CD4-positive, alpha-beta T cell treated with Interleukin-6 at 100 ng/mL for 8 hours (primary cell): ENCODE measurements at places on chromosomes 2 and 18.
A peak's percentile ranks its signal among the peaks of the same experiment; 100 is the strongest.

GRCh38 chr2:206127656-206128055, 31.6 kb downstream of the NDUFS1 start:
- no peak for DNase-seq

DNA sequence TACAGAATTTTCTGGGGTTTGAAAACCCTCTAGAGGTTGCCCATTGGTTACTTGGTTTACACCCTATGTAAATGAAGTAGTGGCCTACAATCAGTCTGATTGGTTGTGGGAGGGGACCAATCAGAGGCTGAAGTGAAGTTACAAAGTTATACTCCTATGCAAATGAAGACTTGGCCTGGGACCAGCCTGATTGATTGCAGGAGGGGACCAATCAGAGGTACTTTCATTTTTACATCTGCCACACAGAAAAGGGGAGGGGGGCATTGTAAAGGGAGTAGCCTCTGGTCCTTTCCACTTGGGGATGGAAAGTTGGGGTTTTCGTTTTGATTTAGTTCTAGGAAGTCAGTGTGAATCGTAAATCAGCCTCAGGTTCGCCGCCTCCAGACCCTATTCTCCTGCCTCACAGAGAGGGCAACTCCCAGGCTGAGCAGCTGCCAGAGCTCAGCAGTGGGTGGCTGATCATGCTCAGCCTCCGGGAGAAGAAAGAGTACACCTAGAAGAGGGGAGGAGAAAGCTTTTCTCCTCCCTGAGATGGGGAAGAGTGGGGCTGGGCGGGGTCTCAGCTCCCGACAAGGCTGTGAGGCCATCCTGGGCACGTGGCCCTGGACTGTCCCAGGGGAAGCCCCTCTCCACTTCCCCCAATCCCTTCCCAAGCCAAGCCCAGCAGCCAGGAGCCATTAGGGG, 372.5 kb downstream of the GALR1 start:
- no peak for DNase-seq

DNA sequence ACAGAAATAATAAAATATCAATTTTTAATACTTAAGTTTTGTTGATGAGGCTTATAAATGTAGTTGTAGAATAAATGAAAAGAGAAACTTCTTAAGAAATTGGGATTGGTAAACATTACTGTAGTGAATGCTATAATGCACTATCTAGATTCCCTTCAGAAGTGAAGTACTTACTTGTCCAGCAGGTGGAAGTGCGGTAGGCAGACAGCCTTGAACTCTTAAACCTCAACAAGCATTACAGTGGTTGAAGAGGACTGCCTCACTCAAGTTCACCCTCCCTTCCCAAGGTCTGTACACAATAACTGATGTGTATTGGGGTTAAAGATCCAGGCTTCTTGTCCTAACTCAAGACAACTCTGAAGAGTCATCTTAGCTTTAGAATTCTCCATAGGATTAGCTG, 931.0 kb upstream of the LRRTM1 start:
- DNase-seq, result no peak

DNA sequence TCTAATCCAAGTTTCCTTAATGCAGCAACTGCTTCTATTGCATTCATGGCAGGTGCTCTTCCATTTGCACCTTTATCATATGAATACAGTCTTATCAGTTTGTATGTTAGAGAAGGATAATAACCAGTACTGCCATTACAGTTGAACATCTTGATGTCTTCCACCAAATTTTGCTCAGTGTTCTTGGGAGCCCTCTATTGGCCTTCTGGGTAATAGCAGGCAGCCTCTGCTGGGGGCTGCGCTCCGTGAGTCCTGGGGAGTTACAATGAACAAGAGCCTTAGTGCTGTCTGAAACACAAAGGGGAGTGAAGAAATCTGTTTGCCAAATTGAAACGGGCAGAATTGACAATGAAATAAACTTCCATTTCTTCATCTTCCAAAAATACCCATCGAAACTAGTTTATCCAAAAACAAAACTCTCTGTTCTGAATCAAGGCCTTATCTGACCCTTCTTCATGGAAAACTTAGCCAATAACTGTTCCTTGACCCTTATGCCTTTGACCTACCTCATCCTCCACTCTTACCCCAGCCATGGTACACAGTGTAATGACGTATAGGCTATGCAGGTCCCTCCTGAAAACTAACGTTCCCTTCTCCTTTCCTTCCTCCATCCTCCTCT, 79.9 kb downstream of the ALK start:
- DNase-seq, result no peak

- no peak for DNase-seq
These were observed 12.5 kb upstream of the TANC1 start for GRCh38 chr2:158955842-158956365.

DNA sequence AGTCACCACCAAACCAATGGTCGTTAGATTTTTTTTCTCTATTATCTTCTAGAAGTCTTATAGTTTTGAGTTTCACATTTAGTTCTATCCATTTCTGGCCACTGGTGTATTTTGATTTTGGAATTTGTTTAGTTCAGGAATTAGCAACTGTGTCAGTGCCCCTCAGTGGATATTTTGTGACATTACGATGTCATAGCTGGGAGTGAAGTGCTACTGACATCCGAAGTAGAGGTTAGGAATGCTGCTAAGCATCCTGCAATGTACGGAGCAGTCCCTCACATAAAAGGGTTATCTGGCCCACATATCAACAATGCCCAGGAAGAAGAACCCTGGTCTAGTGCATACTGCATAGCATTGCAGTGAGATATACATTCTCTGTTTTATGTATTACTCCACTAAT, 157.4 kb upstream of the RGPD4 start:
- no peak for DNase-seq

- DNase-seq, result no peak
These were observed 10.6 kb downstream of the NCKAP5 start for GRCh38 chr2:133557614-133558013.

DNA sequence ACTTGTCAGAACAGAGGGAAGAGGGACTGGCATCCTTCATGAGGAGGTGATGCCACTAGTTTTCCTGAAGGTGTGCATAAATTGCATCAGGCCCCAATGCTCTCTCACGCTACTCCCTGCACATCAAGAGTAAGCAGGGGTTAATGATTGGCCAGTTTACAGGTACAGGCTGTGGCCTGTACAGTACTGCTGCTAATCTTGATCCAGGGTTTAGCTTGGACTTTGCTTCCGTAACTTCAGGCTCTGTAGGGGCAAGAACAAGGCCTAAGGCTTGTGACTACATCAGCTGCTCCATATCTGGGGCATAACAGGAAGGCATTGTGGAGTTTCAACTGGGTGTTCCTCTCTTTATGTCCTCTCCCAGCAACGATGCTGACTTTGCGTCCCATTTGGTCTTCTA, 96.8 kb upstream of the FZD7 start:
- no peak for DNase-seq

DNA sequence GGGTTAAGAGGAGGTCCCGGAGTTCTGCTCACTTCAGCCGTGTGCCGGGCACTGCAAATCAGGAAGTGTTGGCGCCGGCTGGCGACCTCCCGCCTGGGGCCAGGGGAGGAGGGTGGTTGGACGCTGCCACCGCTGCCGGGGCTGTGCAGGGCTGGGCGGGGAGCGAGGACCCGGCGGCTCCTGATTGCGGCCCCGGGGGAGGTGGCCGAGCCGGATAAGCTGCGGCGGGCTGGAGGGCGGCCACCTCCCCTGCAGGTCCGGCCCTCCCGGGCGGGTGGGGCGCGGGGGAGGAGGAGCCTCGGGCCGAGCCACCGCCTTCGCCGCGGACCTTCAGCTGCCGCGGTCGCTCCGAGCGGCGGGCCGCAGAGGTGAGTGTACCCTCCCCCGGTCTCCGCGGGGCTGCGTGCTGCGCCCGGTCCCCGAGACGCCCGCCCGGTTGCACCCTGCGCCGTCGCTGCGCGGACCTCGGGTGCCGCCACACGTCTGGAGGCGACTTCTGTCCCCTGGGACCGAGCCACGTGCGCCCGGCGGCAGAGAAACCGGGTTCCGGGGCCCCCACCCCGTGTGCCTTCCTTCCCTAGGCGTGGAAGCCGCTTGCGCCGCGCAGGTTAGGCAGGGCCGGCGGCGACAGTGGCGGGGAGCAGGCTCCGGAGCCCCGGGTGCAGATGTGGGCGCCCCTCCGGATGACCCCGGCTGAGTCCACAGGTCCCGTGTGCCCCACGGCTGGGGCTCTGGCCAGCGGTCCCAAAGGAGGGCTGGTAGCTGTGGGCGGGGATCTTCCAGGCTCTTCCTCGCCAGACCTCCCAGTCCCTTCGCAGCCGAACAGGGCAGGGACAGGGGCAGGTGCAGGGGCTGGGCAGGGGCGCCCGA, at the start of gene STEAP3:
Gene STEAP3 (plus strand): TSS at position 314 of the 870 bp plus-strand sequence. CDS start 7,179 bp downstream, outside the sequence.
- no peak for DNase-seq

GRCh38 chr2:218081695-218082094, 12.6 kb downstream of the RUFY4 start:
- no peak for DNase-seq

DNA sequence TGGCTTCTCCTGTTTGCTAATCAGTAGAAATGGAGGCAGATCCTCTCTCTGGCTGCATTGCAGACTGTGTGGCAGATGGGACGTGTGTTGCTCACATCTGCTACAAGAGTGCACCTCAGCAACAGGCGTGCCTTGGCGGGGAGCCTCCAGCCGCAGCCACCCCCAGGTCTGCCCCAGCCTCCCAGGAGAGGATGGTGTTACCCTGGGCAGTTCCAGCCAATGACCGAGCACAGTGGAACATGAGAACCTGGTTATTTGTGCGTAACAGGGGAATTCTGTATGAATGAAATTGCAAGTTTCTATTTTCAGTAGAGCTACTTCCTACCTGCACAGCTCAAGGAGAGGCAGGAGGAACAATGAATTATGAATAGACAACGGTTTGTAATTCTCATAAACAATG, 130.6 kb upstream of the CBLN2 start:
- no peak for DNase-seq

DNA sequence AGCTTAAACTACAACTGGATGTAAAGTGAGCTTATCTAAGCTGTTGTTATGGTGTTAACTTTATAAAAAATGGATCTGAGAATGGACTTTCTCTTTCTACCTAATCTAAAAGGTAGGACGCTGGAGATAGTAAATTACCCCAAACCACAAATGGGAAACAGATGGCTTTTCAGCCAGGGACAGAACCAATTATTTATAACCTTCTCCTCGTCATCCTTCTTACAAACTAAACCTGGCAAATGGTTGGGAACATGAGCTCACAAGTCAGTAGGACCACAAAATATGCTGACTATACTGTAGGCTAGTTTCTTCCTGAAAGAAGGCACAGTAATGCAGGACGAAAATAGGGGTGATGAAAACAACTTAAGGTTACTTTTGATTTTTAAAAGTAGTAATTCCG, 32.7 kb upstream of the ZDBF2 start:
- DNase-seq, result no peak

DNA sequence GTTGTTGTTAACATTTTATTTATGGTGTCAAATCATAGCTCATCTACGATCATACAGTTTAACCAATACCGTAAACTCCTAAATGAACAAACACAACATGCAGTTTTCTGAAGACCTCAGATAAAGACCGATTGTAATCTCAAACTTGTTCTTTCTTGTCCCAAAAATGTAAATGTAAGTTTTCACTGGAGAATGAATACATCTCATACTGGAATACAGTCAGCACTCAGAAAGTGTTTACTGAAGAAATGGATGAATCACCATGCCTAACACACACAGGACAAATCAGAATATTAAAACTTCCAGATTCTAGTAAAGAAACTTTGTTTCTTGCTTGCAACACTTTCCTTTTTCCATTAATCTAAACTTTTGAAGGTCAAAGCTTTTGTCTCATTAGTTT, 380.5 kb downstream of the DLGAP1 start:
- no peak for DNase-seq

GRCh38 chr2:139805441-139805840, 1025.3 kb upstream of the NXPH2 start:
- DNase-seq, result no peak

GRCh38 chr2:190053426-190053825, 9.1 kb downstream of the MSTN start:
- DNase-seq, result no peak

- DNase-seq, result peak; percentile 73
These were observed 410 bp upstream of the TGIF1 start for GRCh38 chr18:3449512-3450011.

DNA sequence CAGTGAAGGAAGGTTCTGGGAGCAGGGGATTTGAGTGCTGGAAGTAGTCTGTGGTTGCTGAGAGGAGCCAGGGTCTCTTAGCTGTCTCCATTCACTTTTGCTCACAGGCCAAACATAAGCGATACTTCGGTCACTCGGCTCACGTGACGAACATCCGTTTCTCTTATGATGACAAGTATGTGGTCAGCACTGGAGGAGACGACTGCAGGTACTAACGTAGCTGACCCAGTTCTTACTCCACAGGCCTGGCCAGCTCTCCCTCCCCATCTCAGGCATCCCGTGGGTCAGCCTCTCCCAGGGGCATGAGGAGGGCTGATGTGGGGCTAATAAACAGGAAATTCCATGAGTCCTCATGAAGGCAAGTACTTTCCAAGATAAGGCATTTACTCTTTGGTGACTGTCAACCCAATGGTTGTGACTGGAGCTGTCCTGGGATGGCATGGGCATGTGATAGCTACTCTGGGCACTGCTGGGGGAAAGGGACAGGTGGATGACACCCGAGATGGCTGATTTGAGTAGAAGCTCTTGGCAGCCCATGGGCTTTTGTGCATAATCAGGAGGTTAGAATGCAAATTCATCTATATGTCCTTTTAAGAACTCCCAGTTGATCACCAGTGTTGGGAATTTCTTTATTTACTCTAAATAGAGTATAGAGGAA, 81.6 kb downstream of the RTN4 start:
- DNase-seq, result no peak

DNA sequence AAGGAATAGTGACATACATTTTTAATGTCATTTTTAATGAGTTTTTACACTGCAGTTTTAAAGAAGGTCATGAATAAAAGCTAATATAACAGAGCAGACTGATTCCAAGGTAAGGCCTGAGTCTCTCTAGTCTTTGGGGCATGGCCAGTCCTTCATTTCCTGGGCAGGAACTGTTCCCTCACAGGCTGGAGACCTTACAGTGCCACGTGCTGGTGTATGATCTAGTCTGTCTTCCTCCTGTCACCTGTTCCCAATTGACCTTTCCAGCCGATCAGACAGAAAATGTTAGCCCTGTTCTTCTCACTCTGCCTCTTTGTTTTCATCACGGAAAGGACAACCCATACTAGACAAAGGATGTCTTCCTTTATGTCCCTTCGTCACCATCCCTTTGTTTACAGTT, 33.6 kb downstream of the ZCCHC2 start:
- DNase-seq, result no peak

- no peak for DNase-seq
These were observed 23.3 kb upstream of the EPAS1 start for GRCh38 chr2:46273919-46274318.

GRCh38 chr2:157052685-157053224, 204.8 kb upstream of the GALNT5 start:
- no peak for DNase-seq

GRCh38 chr2:196278491-196278911, 107.1 kb upstream of the STK17B start:
- no peak for DNase-seq

DNA sequence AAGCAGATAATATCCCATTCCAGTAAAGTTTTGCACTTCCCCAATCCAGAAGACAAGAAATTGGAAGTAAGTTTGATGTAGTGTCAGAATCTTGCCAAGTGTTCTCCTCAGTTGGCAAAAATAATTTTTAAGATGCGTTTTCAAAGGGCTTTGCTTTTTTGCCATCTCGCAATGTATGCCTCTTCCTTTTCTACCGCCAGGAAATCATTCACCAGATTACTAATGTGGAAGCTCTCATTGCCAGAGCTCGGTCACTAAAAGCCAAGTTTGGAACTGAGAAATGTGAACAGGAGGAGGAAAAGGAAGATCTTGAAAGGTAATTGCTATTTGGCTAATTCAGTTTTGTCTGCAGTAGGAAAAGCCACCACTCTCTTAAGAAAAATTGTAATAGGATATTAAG, 110.7 kb downstream of the RAB3GAP1 start:
- no peak for DNase-seq
